ENCODE measurements at places on chromosomes 7 and 10.

DNA sequence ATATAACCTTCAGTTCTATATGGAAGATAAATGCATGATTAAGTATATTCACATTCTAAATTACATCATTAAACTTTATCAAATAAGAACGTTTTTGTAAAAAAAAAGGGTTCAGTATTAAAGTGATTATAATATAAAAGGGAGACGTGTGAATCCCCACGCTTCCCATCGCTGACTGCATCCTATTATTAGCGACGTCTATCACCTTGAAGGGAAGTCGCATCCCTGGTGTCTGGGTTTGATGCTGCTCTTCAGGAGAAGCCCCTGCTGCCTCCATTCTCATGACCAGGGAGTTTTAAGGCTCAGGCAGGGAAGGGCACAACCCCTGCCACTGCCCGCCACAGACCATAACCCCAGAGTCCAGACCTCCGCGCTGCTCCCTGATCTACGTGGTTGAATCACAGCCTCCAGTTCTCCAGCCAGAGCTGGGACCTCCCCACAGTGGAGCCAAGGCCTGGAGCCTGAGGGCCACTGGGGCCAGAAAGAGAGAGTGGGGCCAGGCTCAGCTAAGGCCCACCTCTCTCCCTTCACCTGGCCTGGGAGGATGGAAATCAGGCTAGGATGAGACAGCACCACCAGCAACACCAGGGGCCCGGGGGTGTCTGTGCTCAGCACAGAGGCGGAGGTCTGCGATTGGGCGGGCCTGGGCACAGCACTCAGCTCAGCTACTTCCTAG lies 130.6 kb downstream of the TCERG1L start:
- no peak overlapping the region for H3K4me3 ChIP-seq
- H3K27me3 ChIP-seq = no peaks in the 10 kb centered on the region
- peaks cover 1% of the 10 kb centered on the region for H3K36me3 ChIP-seq
- no peak overlapping the region for H3K27ac ChIP-seq

DNA sequence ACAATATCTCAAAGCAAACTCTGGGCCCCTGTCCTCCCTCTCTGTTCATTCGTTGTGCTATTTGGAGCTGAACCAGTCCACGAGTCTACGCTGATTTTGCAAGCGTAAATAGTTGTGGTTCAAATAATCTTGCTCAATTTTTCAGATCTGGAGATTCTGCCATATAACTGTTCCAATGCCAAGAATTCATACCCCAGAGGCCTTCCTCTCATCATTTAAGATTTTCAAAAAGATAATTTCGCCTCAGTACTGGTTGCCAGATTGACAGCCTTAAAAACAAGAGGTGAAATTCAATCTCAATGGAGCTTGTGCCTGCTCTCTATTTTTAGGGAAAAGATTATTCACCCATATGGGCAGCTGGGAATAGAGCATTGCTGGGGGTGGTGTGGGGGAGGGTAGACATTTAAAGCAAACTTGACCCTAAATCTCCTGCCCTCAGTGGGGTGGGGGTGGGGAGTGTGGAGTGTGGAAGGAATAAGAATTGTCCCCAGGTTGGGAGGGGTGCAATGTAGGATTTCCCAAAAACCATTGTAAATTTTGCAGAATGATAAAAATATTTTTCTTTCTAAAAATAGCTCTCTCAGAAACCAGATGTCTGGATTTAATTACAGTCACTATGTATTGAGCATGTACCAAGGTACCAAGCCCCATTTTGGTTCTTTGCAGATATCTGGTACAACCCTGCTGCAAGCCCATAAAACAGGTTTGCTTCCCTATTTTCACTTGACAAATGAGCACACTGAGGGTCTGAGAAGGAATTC lies 104.7 kb upstream of the EEPD1 start:
- no peaks in the 10 kb centered on the region for H3K36me3 ChIP-seq
- H3K27me3 ChIP-seq = no peaks in the 10 kb centered on the region
- no peak overlapping the region for H3K27ac ChIP-seq
- no peak overlapping the region for H3K4me3 ChIP-seq
- no peaks in the 10 kb centered on the region for H3K4me1 ChIP-seq

- H3K27me3 ChIP-seq = no peaks in the 10 kb centered on the region
Measured at GRCh38 chr7:20176578-20177242, 40.5 kb downstream of the MACC1 start.

- H3K27ac ChIP-seq = no peak overlapping the region
- DNase-seq = no peak
- H3K36me3 ChIP-seq = peaks cover 44% of the 10 kb centered on the region
- H3K4me1 ChIP-seq = no peaks in the 10 kb centered on the region
Measured at GRCh38 chr10:63252095-63252762, 119.1 kb downstream of the NRBF2 start.

DNA sequence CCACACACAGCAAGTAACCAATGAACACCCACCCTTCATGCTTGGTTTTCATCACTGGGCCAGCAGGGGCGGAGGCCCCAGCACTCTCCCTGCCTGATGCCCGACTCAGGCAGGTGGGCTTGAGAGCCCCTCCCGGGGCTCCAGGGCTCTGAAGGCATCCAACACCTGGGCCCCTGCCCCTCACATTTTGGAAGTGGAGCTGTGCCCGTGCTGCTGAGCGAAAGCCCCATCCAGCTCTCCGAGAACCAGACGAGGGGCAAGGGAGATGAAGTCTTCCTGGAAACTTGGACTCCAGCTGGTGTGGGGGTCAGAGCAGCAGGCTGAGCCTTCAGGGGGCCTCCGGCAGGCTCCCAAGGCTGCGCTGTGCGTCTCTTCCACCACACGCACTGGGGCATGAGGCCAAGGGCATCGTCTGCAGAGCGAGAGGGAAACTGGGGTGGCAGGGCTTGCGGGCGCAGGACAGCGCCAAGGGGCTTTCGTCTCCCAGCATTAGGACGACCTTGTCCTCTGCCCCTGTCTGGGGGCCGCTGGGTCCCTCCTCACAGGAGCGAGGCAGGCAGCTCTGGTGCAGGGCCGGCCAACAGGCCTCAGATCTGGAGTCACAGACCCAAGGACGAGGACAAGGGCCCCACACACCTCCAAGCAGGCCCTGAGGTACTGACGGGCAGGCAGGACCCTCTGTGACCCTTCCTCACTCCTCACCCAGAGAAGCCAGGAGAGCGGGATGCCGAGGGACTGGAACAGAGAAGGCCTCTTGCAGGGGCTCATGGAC lies 108.3 kb upstream of the FAM20C start:
- no peak overlapping the region for H3K27ac ChIP-seq
- DNase-seq = no peak
- H3K4me3 ChIP-seq = no peak overlapping the region

GRCh38 chr10:94997741-94998174 lies 59.3 kb downstream of the CYP2C9 start:
- no peaks in the 10 kb centered on the region for H3K4me1 ChIP-seq
- H3K27me3 ChIP-seq = no peaks in the 10 kb centered on the region
- H3K27ac ChIP-seq = no peak overlapping the region
- DNase-seq = peak; percentile 23
- H3K4me3 ChIP-seq = no peak overlapping the region

DNA sequence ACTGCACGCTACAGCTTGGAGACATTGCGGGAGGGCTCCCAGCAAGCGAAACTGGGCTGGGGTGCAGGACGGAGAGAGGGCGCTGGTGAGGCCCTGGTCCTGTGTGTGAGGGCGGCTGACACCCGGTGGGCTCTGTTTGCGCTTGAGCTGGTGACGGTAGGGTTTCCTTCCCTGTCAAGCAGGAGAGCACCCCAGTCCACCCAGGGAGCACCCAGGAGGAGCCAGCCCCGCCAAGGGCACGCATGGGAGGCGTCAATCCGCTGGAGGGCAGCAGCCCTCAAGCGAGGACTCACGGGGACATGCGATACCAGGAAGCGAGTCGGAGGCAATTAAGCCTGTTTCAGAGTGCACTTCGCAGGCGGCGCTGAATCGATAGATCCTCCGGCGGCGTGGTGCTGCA lies 109.4 kb downstream of the MAD1L1 start:
- no peaks in the 10 kb centered on the region for H3K4me1 ChIP-seq
- no peak overlapping the region for H3K4me3 ChIP-seq
- no peak for DNase-seq
- H3K36me3 ChIP-seq = peaks cover 11% of the 10 kb centered on the region
- H3K27me3 ChIP-seq = no peaks in the 10 kb centered on the region

DNA sequence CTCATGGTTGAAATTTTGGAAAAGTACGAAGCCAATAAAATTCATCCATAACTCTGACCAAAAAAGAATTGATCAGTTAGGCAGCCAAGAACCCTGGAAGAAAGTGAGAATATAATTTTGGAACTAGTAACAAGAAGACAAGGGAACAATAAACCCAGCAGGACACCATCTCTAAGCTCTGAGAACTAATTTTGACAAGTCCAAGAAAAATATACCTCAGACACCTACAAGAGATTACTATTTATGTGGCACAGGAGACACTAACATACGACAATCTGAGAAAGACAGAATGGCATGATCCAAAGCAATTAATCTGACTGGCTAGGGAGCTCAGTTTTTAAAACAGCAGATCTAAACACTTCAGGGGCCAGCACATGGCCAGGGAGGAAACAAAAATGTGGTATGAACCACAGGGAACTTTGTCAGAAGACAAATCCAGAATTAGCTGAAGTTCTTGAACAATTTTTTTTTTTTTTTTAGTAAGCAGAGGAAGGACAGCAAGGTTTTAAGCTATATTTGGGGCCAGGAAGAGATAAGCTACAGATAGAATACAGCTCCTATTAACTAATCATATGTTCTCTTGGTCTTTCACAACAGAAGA lies 38.9 kb downstream of the PARD3 start:
- no peak overlapping the region for H3K4me3 ChIP-seq
- H3K27me3 ChIP-seq = no peaks in the 10 kb centered on the region
- H3K27ac ChIP-seq = no peak overlapping the region
- no peaks in the 10 kb centered on the region for H3K36me3 ChIP-seq

- peaks cover 12% of the 10 kb centered on the region for H3K27me3 ChIP-seq
- H3K36me3 ChIP-seq = no peaks in the 10 kb centered on the region
- H3K4me3 ChIP-seq = peak within 1 kb of the TSS; percentile 55
- peaks cover 4% of the 10 kb centered on the region for H3K4me1 ChIP-seq
- no peak for DNase-seq
Measured at GRCh38 chr10:88879534-88880281, at the start of gene STAMBPL1. Gene STAMBPL1, plus strand, starts transcription at chr10:88880245. Its CDS starts 21,464 bp downstream, at chr10:88901709.

DNA sequence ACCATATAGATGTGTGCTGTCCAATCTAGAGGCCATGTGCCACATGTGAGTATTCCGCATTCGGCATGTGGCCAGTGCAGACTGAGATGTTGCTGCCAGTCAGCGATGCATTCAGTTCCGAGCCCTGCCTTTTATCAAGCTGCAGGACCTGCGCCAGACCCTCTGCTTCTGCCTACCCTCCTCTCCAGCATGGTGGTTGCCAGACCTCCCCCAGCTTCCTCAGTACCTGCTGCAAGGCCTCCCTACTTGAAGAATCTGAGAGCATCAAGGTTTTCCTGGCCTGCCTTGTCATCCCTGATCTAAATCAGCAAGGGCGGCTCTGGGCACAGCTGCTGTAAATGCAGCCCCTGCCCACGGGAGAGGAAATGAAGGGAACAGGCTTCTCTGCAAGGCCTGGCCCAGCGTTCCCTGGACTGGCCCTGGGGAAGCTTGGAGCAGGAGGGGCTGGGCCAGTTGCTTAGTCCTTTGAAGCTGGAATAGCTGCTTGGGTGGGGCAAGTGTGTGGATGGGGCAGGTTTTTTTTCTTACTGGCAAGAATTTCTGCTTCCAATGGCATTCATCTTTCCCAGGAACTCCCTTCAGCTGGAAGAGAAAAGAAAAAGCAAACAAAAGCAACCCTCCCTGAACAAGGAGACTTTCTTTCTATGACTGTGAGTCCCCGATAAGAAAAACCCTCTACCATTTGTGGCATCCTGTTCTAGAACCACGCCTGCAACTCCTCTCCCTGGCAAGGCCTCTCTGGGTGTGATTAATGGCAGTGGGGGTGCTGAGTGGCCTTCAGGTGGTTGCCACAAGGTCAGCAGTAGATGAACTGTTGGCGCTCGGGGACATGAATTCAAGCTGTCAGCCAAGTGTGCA lies 93.0 kb downstream of the NHLRC2 start:
- no peak overlapping the region for H3K27ac ChIP-seq
- H3K36me3 ChIP-seq = no peaks in the 10 kb centered on the region
- peaks cover 5% of the 10 kb centered on the region for H3K4me1 ChIP-seq
- H3K27me3 ChIP-seq = peaks cover 11% of the 10 kb centered on the region
- H3K4me3 ChIP-seq = no peak overlapping the region
- DNase-seq = no peak

- no peak overlapping the region for H3K27ac ChIP-seq
- no peak for DNase-seq
- H3K4me1 ChIP-seq = no peaks in the 10 kb centered on the region
- H3K27me3 ChIP-seq = no peaks in the 10 kb centered on the region
Measured at GRCh38 chr10:129096065-129096984, 370.7 kb upstream of the MGMT start.

All from neuronal stem cell (in vitro differentiated cells).